CD4-positive, alpha-beta T cell treated with Interleukin-10 for 1 hour (primary cell): ENCODE measurements at places on chromosomes 16 and 17.

DNA sequence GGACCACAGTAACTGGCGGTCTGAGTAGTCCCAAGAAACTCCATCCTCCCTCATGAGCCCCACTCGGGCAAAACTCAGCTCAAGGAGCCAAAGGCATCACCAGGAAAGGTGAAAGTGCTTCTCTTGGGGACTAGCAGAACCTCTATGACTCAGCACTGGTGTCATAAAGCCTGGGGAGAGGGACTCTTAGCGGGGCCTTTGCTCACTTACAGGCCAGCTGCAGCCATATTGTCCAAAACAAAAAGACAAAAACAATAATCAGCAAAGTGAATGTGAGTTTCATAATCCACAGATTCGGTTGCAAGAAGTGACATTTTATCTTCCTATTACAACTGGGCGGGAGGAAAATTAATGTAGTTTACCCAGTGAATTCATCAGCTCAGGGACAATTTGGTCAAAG lies at the start of gene TEKT5:
TEKT5 (minus strand) TSS at position 101 of the 400 bp plus-strand sequence; CDS start at position 44, 57 bp downstream.
- DNase-seq = no peak

DNA sequence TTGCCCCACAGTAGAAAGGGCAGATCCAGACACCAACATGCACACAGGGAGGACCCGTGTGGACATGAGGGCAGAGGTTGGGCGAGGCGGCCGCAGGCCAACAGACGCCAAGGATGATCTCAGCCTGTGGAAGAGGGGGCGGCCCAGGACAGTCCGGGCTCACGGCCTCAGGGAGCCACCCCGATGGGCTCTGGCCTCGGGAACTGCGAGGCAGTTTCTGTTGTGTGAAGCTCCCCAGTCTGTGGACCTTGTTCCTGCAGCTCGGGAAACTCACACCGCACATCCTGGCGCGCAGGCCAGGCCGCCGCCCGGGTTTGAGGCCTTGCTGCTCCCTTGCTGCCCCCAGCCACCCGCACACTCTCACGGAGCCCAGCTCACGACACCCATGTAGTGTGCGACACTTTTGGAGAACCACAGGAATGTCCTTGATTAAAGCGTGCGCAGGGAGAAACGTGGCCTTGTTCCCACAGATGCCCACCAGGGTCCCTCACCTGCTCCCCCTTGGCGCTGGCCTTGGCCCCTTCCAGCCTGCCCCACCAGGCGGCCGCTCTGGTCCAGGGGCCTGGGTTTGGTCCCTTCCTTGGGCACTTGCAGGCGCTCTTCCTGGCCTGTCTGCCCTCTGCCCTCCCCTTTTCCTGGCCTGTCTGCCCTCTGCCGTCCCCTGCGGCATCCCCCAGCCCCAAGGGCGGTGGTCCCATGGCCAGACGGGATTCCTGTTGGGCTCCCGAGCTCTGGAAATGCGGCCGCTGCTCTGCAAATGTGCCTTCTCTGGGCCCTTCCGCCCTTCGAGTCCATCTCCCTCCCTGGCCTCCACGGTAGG lies 9.3 kb upstream of the SLC38A10 start:
- no peak for DNase-seq

- DNase-seq = peak; percentile 75
Measured at GRCh38 chr16:80526418-80527061, 14.3 kb upstream of the DYNLRB2 start.

DNA sequence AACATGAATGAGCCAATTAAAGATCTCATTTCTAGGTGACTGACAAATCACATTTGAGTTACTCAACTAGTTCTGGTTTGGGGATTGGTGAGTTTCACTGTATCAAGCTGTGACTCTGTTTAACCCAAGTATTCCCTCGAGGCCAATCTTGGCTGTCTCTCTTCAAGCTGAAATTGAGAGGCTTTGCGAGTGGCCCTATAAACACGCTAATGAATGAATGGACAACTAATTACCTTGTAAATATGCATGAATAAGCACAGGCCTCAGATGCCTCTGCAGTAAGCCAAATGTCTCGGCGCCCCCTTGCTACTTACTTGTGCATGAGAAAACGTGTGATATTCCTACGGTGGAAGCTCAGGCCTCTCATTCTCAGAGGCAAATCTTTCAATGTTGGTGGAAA lies 450.3 kb upstream of the PSMD7 start:
- DNase-seq = no peak

DNA sequence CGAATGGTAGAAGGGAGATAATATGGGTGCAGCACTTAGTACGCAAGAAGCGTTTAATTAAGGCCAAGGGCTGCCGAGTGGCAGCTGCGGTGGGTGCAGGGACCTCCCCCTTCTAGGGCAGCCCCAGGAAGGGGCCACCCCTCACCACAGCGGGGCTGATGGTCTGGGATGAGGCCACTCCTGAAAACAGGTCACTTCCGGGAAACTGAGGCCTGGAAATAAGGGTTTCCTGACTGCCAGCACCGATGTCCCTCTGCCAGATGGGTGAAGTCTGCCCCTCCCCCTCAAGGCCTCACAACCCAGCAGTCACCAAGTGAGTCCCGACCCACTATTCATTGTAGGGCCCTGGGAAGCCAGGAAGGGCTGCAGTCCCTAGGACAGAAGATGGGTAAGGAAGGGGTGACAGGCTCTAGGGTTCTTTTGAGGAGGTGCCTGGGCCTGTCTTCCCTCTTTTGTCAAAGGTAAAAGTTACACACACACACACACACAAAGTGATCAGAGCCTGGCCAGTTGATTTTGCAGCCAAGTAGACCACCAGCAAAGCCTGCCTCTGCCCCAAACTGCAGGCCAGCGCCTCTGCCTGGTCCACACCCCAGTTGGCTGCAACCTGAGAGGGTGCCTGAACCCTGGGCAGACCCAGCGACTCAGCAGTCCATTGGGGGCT lies 12.5 kb downstream of the SREBF1 start:
- peak; percentile 52 for DNase-seq

GRCh38 chr16:4680673-4681470 lies 12.5 kb upstream of the NUDT16L1 start:
- DNase-seq = no peak

DNA sequence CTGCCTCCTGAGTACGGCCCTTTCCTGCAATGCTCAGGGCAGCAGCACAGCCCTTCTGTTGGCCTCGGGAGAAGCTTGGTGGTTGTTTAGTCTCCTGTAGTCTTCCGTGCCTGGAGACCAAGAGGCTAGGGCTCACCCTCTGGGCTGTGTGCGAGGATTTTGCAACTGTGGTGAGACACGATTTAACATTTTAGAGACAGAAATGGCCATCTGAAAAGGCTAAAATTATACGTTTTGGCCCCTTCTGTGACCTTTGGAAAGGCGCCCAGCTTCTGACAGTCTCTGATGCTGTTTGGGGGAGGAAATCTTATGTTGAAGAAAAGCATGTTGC lies 33.1 kb downstream of the FOXL1 start:
- no peak for DNase-seq

DNA sequence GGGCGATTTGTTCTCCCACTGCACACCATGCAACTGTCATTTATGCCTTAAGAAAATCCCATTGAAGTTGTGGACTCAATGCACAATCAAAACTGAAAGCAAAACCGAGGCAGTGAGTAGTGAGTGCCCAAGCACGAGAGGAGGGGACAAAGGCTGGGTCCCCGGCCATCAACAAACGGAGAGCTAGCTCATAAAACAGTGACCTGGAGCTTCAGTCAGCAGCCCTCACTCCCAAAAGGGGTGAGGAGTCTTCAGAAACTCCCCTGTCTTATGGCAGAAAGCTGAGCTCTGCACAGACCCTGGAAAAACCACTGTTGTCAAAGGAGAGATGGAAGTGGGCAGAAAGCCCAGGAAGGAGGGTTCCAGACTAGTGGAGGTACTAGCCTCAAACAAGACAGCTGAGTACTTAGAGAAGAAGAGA lies 96.9 kb downstream of the ADCY9 start:
- peak; percentile 13 for DNase-seq

DNA sequence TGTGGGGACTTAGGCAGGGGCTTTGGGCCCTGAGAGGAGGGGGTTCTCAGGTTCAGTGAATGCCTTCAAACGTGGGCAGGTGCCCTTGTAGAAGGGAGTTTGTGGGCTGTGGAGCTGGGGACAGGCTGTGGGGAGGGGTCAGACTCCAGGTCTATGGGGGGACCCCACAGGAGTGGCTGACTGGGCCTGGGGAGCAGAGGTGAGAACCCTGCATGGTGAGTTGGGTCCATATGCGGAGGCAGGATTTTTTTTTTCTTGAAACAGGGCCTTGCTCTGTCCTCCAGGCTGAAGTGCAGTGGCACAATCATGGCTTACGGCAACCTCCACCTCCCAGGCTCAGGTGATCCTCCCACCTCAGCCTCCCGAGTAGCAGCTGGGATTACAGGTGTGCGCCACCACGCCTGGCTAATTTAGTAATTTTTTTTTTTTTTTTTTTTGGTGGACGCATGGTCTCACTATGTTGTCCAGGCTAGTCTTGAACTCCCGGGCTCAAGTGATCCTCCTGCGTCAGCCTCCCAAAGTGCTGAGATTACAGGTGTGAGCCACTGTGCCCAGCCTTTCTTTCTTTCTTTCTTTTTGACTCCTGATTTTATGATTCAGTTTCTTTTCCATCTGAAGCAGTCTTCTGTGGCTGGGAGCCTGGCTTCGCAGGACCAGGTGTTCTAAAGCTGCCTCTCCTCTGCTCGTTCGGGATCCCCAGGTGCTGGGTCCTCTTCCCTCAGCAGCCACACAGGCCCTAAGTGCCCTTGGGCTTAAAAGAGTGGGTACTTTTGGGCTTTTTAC lies 19.0 kb upstream of the ADCY7 start:
- DNase-seq = no peak

GRCh38 chr16:4241258-4241927 lies 487 bp downstream of the SRL start:
- DNase-seq = no peak

DNA sequence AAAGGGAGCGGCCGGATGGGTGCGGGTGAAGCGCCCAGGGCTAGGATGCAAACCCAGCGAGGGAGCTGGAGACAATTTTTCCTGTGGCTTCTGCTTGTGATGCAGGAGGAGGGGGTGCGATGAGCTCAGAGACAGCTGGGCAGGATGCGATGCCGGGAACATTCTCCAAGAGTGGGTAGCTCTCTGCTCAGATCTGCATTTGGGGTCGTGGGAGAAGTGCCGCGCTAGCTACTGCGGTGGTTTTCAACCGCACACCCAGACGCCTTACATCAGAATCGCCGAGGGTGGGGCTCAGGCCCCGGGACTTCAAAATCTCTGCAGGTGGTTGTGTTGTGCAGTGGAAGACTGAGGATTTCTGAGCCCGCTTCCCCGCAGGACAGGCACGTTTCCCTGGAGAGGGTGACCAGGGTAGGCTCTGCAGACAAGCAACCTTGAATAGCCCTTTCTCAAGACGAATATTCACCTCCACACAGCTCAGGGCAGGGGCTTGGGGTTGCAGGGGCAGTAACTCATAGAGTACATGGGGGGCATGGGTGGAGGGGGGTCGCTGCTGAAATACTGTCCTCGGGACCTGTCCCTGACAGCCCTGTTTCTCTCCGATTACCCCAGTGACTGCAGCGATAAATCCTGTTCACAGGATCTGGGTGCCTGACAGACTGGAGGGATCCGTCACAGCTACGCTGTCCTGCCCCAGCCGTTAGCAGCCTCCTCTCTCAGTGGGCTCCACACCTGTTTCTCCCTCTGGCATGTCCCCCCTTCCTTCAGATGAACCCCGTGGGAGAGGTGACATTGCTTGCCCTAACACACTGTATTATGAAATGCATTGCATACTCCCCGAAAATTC lies 63.3 kb downstream of the HAPSTR1 start:
- no peak for DNase-seq

- no peak for DNase-seq
Measured at GRCh38 chr16:26078716-26079355, 387.1 kb downstream of the HS3ST4 start.

- DNase-seq = no peak
Measured at GRCh38 chr17:35915153-35915964, 15.2 kb downstream of the RDM1 start.

GRCh38 chr16:88131256-88131655 lies 180.0 kb downstream of the BANP start:
- no peak for DNase-seq

GRCh38 chr16:83934684-83934977 lies 18.4 kb upstream of the OSGIN1 start:
- DNase-seq = no peak

DNA sequence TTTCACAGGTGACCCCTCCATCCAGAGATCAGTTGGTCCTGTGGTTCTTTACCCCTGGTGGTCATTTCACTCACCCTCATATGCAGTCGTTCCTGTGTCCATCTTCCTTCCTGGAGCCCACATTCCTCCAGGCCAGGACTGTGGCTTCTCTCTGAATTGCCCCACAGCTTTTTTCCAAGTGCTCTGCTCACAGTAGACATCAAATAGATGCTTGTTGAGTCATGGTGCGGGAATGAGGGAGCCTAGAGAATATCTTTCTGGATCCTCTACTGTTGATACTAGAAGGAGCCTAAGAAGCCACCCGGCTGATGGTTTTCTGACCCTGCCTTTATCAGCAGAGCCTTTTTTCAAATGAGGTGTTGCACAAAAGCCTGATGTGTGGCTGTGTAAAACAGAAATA lies 10.4 kb downstream of the USB1 start:
- DNase-seq = no peak

DNA sequence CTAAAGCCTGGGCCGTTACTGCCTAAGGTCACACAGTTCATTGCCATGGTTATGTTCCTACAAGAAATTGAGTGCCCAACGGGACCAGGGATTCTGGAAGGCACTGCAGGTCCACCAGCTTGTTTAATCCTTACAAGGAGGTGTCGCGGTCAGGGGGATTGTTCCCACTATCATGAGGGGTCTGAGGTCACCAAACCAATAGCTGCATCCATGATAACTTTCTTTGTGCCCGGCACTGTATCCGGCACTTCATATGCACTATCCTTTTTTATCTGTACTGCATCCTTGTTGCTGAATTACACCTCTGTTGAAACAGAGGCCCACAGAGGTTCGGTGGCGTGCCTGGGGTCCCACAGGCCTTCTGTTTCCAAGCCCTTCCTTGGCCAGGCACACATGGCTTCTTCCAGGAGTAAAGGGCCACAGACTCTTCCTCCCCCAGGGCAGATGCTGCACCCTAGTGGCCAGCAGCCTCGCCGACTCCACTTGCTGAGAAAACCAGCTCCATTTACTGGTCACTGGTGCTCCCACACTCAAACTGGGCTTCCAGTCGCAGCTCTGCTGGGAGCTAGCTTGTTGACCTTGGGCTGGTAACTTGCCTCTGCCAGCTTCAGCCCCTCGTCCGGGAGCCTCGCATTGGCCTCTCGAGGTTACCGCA lies 82.0 kb upstream of the PLCG2 start:
- peak; percentile 50 for DNase-seq

GRCh38 chr17:69724238-69724637 lies 309.7 kb downstream of the MAP2K6 start:
- DNase-seq = no peak

- DNase-seq = no peak
Measured at GRCh38 chr17:43559161-43559816, 13.1 kb upstream of the ETV4 start.

GRCh38 chr17:1029196-1029921 lies 32.4 kb downstream of the TIMM22 start:
- no peak for DNase-seq

- no peak for DNase-seq
Measured at GRCh38 chr16:14148016-14148415, 76.9 kb downstream of the MRTFB start.

- DNase-seq = no peak
Measured at GRCh38 chr17:9209781-9210370, 188.6 kb downstream of the NTN1 start.

- DNase-seq = no peak
Measured at GRCh38 chr16:84283314-84284153, 11.1 kb upstream of the WFDC1 start.

- no peak for DNase-seq
Measured at GRCh38 chr17:258045-258734, 76.7 kb upstream of the DOC2B start.

- no peak for DNase-seq
Measured at GRCh38 chr16:11147033-11147753, 108.8 kb downstream of the SOCS1 start.

GRCh38 chr16:85090181-85090580 lies 22.1 kb downstream of the CIBAR2 start:
- no peak for DNase-seq

GRCh38 chr17:77414811-77415400 lies 274.1 kb downstream of the SEC14L1 start:
- no peak for DNase-seq
